ENCODE measurements at places on chromosomes 1 and 21. TPM values are rescaled to one million over a fixed set of nuclear protein-coding genes. Genes with fewer than 3 reads are reported as not detected.

GJC2 gene
- 0.31 TPM for total RNA-seq

PTCH2 gene
- 0.08 TPM for total RNA-seq

CNKSR1 gene
- 0.24 TPM for total RNA-seq

RNF223 gene
- 0.39 TPM for total RNA-seq

FLVCR1 gene
- 19.2 TPM for total RNA-seq

ZNF687 gene
- total RNA-seq, result 15.8 TPM

KLHL17 gene
- 16.8 TPM for total RNA-seq
